ENCODE measurements at places on chromosomes 11 and 22.
A peak's percentile ranks its signal among the peaks of the same experiment; 100 is the strongest.

- DNase-seq, result no peak
Measured at GRCh38 chr11:31649129-31649966, 139.8 kb downstream of the ELP4 start.

DNA sequence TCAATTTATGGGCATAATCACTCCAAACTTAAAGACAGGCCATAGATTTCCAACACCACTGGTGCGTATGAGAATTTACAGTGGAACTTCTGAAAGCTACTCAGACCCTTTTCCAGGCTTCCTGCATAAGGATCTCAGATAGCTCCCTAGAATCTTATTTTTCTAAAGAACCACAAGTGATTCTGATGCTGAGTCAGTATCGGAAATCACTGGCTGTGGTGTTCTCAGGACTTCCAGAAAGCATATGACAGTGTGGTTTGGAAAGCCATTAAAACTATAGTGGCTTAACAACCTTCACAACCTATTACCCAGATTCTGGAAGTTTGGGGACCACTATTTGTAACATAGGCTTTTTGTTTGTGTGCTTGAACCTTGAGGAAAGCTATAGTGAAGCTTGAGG lies 756.0 kb downstream of the DLG2 start:
- DNase-seq, result no peak

GRCh38 chr22:20213833-20214708 lies 54.0 kb downstream of the RTN4R start:
- DNase-seq, result peak; percentile 28

GRCh38 chr11:2312232-2313042 lies 10.6 kb downstream of the TSPAN32 start:
- no peak for DNase-seq

DNA sequence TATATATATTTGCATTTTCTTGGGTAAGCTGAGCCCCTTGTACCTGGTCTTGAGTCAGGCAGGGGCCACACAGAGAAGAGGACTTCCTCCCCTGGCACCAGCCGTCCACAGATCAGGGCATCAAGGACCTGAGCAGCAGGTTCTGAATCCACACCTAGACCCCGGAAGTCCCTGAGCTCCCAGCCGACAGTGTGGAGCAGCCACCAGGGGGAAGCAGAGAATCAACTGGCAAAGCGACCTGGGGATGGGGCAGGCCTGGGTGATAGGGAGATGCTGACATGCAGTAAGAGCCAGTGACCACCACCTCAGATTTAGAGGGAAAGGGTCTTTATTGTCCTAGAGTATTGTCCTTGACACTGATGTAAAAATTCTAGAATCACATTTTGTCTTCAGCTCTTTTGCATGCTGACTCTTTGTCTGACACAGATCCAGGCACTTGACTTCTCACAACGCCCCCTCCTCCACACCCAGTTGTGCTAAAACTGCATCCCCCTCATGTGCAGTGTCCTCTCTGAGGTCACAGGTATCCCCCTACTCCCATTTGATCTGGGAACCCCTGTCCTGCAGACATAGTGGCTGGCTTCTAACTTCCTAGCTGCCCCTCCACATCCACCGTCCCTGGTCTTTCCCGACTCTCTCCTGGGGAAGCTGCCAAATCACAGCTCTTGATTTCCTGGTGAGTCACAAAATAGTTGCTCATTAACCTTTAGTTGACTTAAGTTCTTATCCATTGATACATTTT lies 109.3 kb downstream of the GGTLC2 start:
- peak; percentile 64 for DNase-seq

GRCh38 chr11:116388146-116388545 lies 384.6 kb downstream of the BUD13 start:
- no peak for DNase-seq

- no peak for DNase-seq
Measured at GRCh38 chr11:86481399-86481798, 106.7 kb downstream of the CCDC81 start.

DNA sequence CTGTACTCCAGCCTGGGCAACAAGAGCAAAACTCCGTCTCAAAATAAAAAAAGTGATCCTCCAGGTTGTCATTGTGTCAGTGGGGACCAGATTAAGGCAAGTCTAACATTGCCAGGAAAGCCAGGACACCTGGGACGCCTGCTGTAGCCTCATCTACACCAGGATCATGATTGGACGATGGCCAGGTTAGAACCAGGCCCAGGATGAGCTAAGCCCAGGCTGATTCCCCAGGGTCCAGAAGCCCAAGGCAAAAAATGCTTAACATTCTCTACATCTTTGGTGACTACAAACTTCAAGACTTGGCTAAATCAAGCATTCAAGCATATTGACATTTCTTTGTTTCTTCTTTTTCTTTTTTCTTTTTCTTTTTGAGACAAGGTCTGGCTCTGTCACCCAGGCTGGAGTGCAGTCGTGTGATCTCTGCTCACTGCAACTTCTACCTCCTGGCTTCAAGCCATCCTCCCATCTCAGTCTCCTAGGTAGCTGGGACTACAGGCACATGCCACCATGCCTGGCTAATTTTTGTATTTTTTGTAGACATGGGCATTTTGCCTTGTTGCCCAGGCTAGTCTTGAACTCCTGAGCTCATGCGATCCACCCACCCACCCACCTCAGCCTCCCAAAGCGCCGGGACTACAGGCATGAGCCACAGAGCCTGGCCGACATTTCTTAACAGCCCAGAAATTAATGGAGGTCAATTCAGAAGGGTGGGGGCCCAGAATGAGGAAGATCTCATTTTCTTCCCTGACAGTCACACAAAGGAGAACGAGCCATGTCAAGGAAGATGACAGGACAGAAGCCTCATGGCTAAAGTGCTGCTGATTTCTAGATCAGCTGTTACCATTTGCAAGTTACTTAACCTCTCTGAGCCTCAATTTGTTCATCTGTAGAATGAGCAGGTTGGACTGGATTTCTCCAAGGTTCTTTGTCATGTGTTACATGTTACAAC lies 12.5 kb upstream of the PTPRJ start:
- no peak for DNase-seq

GRCh38 chr11:68315171-68315920 lies 3.0 kb downstream of the LRP5 start:
- no peak for DNase-seq

GRCh38 chr11:11545285-11546275 lies 76.2 kb downstream of the GALNT18 start:
- DNase-seq, result no peak

DNA sequence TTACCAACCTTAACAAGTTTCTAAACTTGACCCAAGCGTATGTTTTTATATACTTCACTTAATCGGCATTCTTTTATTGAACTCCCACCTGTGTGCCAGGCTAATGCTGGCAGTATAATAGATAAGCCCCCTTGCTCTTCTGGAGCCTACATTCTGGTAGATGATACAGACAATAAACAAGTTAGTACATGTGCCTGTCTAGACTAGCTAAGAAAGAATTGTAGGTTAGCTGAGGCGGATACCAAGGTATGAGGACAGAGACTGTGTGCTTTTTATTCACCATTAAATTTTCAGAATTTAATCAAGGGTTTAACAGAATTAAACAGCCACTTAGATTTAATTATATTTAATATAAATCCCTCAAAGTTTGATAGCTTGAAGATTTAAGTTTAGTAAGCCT lies 45.7 kb downstream of the TTC17 start:
- no peak for DNase-seq

GRCh38 chr11:67062526-67063373 lies 6.1 kb downstream of the RHOD start:
- DNase-seq, result no peak

Data from GM12865 (cell line).